ENCODE measurements at places on chromosomes 6 and 20.

- no peak for DNase-seq
Observed at GRCh38 chr6:30884521-30885480, 482 bp downstream of the DDR1 start.

DNA sequence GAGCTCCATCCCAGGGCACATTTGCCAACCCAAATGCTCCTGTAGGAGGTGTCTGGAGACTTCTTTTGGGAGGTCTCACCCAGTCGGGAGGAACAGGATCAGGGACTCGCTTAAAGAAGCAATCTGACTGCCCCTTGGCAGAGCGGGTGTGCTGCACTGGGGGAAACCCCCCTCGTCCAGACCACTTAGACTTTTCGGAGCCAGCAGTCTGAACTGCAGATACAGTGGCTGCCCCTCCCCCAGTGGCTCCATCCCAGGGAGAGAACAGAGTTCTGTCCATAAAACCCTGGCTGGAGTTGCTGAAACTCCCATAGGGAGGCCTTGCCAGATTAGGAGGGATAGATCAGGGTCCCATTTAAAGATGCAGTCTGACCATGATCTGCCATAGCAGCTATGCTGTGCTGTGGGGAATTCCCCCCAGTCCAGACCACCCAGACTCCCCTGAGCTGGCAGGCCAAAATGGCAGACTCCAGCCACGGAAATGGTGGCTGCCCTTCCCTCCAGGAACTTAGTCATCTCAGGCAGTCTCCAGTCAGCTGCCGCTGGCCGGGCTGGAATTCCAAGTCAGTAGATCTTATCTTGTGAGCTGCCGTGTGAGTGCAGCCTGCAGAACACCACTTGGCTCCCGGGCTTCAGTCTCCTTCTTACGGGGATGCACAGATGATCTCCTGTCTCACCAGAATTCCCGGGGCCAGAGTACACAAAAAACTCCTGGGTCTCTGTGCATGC, 278.1 kb upstream of the SASH1 start:
- DNase-seq = no peak

DNA sequence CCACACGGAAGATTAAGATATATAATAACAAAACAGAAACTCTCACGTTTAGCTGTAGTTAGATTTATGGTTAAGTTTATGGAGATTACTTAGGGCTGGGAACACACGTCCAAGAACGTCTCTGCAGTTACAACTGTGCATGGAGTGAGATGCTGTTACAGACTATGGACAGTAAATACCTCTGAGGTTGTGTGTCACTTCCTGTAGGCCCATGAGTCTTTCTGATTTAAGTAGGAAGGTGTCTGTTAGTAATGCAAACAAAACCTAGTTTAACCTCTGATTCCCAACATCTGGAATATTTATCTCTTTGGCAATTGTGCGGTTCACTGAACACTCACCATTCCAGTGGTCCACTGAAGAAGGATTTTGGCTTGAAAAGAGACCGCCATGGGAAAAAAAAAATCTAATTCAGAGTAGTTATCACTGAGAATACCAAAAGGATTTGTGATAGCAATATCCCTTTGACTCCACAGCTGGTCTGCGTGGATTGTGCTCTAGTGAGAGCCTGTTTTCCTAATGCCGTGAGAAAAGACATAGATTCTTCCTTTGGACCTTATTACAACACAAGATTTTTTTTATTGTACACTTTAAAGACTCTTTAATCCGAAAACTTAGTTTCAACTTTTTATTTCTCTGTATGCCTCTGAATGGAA, 478.2 kb upstream of the CITED2 start:
- DNase-seq = no peak

DNA sequence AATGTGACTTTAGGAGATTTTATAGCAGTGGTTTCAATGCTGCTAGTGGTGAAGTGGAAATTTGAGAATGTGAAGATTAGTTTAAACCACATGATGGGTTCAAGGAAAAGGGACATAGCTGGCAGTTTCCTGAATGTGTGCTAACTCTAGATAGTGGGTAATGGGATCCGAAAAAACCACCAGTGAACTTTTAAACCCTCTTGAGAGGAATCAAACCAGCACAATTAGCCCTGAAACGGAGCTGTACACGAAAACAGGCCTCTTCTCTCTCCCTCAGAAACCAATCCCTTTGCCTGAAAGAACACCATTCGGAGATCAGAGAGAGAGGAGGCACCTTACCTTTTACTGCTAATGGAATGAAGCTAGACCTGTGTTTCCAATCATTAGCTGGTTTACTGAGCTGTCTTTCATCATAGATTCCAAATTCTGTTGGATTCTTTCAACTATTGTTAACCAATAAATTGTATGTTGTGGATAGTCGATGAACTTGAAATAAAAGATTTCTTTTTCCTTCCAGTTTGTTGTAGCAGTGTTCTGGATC, 103.9 kb downstream of the AIG1 start:
- DNase-seq = no peak

- DNase-seq = no peak
Observed at GRCh38 chr6:108883172-108883571, 35.0 kb downstream of the ARMC2 start.

- no peak for DNase-seq
Observed at GRCh38 chr6:89970609-89971337, 76.5 kb downstream of the GJA10 start.

DNA sequence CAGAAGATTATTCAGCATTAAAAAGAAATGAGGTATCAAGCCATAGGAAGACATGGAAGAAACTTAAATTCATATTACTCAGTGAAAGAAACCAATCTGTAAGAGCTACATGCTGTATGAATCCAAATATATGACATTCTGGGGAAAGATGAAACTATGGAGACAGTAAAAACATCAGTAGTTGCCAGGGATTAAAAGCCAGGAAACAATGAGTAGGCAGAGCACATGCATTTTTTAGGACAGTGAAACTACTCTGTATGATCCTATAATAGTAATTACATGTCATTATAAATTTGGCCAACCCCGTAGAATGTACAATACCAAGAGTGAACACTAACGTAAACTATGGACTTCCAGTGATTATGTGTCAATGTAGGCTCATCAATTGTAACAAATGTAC, 92.8 kb upstream of the RNF217 start:
- no peak for DNase-seq

DNA sequence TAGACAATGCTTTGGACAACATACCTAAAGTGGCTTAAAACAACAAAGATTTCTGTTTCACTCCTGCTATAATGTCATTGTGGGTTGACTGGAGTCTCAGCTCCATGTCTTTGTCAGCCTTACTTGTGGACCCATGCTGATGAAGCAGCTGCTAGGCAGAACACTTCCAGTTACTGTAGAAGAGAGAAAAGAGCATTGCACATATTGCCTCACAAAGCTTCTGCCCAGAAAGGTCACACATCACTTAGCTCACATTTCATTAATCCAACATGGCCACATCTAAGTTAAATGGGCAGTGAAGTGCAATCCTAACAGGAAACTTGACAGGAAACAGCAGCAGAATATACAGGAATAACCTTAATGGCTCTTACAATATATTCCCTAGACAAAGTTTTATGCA, 480.5 kb upstream of the HTR1E start:
- no peak for DNase-seq

DNA sequence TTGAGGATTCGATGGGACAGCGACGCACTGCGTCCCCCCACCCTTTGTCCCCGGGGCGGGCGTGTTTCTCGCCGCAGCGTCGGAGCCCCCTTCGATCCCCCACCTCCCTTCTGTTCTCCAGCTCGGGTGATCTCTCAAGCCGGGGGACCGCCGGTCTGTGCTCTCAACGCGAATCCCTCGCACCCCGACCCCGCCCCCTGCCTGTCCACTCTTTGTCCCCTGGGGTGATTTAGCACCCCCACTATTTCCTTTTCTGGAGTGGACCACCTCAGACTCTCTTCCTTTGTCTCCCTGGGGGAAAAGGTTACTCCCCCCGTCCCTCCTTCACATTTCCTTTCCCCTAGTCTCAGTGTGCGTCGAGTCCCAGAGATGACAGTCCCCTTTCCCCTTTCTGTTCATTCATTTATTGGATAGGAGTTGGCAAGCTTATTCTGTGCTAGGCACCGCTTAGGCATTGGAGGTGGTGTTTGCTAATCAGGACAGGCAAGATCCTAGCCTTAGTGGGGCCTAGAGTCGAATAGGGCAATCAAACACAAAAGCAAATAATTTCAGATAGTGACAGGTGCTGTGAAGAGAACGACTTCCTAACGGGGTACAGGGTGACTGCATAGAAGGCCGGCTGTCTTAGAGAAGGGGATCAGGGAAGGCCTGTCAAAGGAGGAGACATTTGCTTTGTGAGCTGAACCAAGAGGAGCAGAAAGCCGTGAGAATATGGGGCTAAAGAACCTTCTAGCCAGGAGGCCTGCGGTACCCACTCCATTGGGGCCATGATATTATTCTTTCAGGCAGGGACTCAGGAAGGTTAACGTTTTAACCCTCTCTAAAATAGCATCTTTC, 741 bp downstream of the PTPN1 start:
- peak; percentile 12 for DNase-seq

DNA sequence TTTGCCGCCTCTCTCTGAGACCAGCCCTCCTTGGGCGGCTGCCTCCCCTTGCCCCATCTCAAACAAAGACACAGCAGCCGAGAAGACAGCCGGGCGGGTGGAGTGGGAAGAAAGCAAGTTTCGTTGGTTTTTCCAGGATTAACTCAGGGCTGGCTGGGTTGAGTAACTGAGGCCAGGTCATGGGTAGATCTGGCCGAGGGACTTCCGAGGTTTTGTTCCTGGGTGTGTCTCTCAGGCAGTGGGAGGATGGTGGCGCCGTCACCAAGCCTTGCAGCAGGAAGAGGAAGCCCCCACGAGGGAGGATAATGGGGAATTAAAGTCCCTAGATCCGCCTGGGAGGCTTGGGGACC, 167.2 kb downstream of the TTLL2 start:
- no peak for DNase-seq

GRCh38 chr6:42708096-42708495, 14.3 kb downstream of the PRPH2 start:
- no peak for DNase-seq

- no peak for DNase-seq
Observed at GRCh38 chr6:8187209-8187608, 84.9 kb upstream of the EEF1E1 start.

- peak; percentile 16 for DNase-seq
Observed at GRCh38 chr20:6122873-6123648, at the start of gene FERMT1. FERMT1 (minus strand) TSS chr20:6123030; CDS start chr20:6119554, 3,476 bp downstream.

DNA sequence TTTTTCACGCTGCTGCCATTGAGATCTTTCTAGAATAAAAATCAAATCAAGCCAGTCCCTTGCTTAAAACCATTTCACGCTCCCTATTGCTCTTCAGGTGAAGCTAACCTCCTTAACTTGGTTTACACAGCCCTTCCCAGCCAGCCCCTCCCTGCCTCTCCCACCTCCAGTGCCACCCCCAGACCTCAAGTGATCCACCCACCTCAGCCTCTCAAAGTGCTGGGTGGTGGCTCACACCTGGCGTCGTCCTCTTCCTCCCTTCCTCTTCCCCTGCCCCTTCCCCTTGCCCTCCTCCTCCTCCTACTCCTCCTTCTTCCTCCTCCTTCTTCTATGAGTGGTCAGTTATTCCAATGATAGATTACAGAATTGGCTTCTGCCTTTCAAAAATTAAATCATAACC, 42.9 kb downstream of the FAM209B start:
- DNase-seq = no peak

DNA sequence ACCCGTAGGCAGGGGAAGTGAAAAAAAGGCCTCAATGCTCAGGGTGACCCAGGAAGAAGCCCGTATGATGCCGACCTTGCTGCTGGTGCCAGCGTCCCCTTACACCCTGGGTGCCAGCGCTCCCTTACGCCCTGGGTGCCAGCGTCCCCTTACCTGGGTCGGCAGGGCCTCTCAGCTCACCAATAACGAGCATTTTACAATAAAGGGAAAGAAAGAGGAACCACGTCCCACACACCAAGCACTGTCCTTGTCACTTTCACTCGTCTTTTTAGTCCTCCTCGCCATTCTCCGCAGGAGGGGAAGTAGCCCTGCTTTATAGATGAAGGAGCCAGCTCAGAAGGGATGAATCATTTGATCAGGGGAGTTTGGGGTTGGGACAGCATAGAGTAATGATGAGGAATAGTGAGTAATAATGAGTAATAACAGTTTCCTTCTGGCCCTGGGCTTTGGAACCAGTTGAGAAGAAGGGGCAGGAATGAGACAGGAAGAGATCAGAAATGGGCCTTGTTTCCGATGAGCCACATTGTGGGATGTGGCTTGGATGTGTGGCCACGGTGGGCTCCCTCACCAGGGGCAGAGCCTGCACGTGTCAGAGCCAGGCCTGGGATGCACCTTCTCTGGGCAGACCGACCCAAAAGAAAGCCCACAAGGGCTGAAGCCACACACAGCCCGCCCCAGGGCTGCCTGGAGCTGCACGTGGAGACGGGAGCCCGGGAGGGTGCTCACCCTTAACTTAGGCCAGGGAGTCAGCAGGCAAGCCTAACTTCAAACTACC, 75.7 kb downstream of the SYNJ2 start:
- DNase-seq = peak; percentile 28

DNA sequence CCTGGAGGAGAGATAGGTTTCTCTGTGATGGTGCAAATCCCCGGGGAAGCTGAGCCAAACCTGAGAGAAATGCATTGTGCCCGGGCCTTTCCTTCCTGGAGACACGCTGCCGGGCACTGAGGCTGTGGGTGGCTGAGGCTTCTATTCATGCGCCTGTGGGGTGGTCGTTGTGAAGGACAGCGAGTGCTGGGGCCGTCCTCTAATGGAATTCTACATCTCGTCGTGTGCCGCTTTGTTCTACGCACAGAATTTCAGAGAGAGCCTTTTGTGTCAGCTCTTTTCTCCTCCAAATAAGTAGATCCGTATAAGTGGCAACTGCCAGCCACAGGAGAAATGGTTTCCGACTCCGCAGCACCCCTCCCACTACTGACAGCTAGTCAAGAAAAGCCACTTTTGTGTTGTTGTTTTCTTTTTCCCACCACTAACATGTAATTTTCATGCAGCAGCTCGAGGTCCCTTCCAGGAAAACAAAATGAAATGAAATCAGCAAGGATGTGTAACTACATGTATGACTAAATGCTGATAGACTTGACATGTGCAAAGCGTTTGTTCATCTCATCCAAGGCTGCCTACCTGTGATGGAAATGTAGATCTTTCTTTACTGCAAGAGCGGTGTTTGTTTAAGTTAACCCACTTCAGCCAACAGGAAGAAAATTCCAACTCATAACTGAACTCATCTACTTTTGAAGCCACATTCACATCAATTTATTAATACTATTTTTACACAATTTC, 26.4 kb upstream of the PXDC1 start:
- no peak for DNase-seq

DNA sequence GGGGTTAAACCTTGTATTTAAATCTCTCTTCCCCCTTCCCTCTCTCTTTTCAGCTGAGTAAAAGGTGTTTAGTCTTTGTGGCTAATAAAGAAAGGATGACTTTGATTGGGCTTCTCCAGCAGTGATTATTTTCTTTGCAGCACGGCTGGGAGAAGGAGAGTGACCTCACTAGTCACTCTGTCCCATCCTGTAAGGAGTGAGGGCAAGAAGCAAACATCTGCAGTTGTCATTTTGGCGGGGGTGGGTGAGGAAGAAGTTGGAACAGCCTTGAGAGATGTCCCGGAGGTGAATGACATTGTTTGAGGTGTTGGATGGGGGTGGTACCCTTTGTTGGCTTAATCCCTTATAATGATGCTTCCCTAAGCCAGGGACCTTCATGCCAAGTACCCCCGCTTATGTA, 223.6 kb downstream of the EYA2 start:
- no peak for DNase-seq
